Caudate nucleus (tissue), 63 donors: ENCODE measurements at places on chromosomes 7 and 10.

DNA sequence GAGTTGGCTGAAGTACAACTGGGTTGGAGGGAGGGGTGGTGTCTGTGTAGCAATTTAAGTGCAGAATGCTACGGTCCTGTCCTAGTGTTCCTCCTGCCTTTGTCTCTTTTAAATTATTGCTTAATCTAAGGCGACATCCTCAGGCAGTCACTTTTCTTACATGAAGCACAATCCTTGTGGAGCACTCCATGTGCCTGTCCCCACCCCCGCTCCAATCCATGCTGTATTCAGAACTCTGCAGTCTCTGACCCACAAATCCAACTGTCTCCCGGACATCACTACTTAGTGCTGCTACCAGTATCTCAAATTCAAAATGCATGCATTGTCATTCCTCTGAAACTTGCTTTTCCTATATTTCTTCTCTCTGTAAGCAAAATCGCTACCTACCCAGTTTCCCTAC is 91.4 kb upstream of the FAM133B start:
- no peak for DNase-seq

DNA sequence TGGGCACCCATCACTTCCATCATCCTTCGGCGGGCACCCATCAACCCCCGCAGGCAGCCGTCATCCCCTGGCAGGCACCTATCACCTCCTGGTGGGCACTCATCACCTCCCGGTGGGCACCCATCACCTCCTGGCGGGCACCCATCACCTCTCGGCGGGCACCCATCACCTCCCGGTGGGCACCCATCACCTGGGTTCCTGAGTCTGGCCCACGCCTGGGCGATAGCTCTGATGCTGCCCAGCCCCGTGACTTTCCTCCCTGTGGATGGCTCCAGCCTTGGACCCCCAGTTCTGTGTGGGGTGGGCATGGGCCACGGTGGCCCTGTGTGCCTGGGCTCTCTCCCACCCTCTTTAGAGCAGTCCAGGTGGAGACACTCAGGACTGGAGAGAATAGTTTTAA is 29.0 kb downstream of the PFKFB3 start:
- DNase-seq, result no peak

DNA sequence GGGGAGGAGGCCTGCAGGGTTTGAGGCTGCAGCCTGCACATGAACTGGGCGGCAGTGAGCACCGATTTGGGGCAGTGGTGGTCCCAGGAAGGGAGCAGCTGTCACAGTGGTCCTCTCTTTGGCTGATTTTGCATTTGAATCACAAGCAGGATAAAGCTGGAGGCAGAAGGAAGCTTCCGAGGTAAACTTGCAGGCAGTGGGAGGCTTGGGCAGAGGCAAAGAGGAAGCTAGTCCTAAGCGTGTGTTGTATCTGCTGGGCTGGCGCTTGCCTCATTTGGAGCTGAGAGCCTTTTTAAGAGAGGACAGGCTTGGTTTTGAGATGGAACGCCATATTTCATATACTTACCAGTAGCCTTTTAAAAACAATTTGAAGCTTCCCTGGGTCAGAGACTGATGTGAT is 177.2 kb upstream of the PODXL start:
- no peak for DNase-seq

DNA sequence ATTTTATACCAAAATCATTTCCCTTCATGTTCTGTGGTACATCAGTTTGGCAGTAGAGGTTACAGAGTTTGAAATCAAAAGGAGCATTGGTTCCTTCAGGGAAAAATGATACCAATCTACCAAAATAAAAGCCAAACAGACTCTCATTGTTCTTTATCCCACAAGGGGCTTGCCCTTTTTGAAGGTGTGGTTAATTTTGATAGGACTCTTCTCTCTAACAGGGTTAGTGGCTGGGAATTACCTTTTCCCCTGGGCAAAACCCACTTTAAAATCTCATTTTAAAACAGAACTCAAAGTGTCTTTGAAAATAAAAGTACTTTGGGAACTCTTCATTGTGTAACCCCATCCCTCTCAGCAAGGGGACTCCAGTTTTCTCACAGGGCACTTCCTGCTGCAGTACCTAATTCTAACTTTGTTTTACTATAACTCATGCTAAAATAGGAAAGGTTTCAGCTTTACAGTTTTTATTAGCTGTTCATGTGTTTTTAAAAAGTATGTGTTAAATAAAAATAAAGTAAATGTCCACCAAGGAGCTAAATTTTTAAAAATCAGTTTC is 30.6 kb downstream of the SMNDC1 start:
- DNase-seq, result no peak

- no peak for DNase-seq
Measured at GRCh38 chr10:31757386-31757791, 171.2 kb downstream of the ARHGAP12 start.

- no peak for DNase-seq
Measured at GRCh38 chr10:74995806-74996205, 115.7 kb upstream of the SAMD8 start.

- DNase-seq, result no peak
Measured at GRCh38 chr7:105672801-105673200, 91.5 kb upstream of the EFCAB10 start.

- no peak for DNase-seq
Measured at GRCh38 chr10:3516234-3516922, 268.6 kb downstream of the KLF6 start.

DNA sequence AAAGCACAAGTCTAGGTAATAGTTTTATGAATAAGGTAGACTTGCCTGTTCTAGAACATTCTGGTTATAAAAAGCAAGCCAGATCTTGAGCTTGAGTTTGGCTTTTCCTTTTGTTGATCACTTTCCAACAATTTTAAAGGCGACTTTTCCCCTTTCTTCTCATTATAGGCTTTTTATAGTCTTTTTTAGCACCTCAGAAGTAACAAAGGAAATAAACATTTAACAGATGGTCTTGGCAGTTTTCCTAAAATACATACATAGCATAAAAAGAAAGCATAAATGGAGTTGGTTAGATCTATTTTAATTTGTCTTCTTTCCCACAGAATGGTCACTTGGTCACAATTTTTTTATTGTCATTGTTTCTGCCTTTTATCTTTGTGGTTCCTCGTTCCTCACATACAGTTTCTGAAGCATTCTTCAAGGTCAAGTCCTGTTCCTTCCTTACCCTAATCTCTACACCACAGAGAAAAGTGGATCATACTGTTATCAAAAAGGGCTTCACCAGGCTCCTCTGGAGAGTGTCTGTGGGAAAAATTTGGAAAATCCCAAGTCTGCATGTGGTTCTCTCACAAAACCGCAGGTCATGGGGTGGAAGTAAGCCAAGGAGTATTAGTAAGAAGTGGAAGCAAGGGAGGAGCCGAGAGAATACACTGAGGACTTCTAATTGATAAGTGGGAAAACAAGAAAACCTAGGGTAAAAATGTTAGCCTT is 31.3 kb downstream of the THNSL1 start:
- DNase-seq, result no peak

DNA sequence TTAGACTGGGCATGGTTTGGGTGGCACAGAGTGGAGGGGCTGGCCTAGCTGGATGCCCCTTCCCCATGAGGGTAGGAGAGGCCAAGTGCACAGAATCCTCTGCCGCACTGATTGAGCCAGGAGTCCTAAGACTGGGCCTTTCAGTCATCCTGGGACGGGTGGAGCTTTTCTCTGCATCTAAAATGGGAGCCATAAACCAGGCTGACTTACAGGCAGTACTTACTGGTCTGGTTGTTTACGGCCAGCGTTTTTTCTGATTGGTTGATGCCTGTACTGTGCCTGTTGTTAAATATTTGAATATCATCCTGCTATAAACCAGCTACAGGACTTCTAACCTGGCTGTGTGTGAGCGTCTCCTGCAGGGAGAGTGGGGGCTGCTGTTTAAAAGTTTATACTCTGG is 107.8 kb downstream of the CDH23 start:
- DNase-seq, result no peak

GRCh38 chr10:86829472-86829871 is 73.1 kb downstream of the BMPR1A start:
- no peak for DNase-seq

DNA sequence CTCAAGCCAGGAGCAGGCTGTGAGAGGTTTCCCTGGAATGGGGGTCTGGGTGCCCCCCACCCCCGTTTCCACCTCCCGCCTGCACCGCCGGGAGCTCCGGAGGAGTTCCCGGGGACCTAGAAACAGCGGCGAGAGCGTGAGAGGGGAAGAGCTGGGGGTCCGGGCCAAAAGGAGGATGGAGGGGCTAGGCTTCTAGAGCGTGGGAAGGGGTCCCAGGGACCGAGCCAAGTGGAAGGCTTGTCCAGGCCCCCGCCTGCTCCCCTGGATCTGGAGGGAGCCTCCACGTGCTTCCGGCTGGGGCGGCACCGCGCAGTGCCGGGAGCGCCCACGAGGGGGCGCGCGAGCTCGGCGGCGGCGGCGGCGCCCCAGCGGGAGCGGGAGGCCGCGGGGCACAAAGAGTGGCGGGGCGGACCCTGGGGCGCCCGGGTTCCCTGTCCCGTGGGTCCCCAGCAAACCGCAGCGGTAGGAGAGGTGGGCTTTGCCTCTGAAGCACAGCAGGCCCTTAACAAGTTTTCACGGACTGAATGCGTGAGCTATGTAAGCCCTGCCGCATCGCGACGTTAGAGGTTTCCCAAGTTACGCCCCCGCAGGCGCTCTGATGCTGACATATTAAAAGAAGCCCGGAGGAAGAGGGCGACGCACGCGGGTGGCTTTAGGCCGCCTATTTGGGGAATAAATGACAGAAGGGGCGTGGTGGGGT is 104.4 kb upstream of the LRRC4 start:
- DNase-seq, result peak; percentile 47

DNA sequence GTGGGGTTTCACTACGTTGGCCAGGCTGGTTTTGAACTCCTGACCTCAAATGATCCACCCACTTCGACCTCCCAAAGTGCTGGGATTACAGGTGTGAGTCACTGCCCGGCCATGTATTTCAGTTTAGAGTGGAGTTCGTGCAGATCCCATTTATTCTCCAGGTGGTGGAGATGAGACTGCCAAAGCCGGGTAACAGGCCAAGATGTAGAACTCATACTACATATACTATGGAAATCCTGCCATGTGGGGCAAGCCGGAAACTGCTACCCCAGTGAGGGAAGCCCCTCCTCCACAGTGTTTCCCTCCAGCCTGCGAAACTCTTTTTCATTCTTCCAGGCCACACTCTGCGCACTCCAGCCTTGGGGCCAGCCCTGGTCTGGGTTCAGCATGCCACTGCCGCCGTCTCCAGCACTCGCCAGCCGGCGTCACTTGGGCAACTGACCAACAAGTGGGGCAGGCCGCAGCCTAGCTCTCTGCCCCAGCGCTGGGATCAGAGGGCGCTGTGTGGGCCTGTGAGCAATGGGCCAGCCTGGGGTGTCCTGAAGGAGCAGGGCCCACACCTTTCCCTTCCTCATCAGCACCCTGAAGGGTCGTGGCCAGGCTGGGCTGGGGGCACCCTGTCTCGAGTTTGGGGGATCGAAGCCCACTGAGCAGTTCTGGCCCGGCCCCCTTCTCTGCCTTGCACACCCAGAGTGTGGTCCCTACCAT is 122.0 kb downstream of the TRRAP start:
- DNase-seq, result no peak

DNA sequence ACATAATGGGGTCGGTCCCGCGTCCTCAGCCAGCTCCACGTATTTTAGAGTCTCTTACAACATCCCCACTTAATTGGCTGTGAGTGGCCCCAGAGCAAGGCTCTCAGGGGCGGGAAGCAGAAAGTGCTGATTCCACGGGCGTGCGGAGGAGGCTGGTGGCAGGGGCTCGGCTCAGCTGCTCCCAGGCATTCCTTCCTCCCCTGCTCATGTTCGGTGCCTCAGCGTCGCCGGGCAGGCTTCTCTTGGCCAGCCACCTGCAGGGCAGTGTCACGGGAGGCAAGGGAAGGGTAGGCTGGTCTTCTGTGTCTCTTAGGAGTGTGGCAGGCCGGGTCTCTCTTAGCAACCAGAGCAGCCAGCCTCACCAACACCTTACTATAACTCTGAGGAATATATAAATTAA is 33.8 kb downstream of the IL15RA start:
- DNase-seq, result no peak

DNA sequence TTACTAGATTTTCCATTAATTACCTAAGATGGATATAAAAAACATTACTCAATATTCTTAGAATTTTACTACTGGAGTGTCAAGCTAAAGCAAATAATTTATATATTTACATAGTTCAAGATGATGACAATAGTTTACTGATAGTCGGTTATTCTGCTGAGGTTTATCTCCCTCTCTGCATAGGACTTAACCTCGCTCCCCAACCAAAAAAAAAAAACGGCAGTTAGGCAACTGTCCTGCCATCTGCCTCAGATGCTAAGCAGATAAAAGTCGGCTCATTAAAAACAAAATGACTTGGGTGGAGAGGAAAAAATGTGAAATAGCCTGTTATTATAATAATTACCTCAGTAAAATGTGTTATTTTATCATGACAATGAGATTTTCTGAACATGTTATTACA is 14.0 kb upstream of the ITGB8 start:
- no peak for DNase-seq

GRCh38 chr10:98858525-98858924 is 377.1 kb downstream of the HPSE2 start:
- DNase-seq, result no peak

DNA sequence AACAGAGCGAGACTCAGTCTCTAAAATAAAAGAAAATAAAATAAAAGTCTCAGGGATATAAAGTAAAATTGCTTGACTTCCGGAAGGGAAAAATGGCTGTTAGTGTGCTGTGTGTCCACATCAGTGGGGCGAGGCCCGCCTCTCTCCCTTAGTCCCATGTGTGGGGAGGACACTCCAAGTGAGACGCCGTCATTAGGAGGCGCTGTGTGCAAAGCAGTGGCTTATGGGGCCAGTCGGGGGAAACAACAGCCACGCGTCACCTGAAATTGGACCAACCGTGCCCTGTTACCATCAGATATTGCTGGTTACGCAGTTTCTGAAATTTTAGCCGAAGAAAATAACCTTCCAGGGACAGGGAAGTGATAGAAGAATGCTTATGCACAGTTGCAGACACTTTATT is 15.8 kb downstream of the SFXN4 start:
- DNase-seq, result no peak

DNA sequence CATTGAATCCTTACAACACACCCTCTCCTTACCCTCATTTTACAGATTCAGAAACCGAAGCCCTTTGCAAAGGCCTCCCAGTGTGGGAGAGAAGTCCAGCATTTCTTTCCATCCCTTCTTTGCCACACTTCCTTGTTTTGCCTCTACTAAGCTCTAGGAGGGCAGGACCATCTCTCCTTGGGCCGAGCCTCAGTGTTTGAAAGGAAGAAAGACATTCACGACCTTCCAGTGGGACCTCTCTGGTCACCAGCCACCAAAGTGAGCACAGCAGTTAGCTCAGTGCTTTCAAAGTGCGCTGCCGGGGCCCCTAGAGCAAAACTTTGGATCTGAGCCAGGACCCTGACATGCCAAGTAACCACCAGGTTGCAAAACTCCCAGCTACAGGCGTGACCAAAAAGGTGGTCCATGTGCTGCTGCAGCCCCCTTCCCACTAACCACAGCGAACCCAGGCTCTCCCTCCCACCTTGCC is 12.4 kb downstream of the CTBP2 start:
- DNase-seq, result no peak

- no peak for DNase-seq
Measured at GRCh38 chr7:3397324-3397723, 96.3 kb downstream of the SDK1 start.
